Thymus (tissue), 14 donors: ENCODE measurements at places on chromosomes 6 and 20. TPM values are rescaled to one million over a fixed set of nuclear protein-coding genes. Genes with fewer than 3 reads are reported as not detected.

IL20RA gene
- total RNA-seq = 2.6 TPM

GRCh38 chr6:70282919-70283461, 19.9 kb downstream of the COL9A1 start:
- H3K27me3 ChIP-seq = peaks cover 11% of the 10 kb centered on the region
- no peak for DNase-seq
- H3K4me3 ChIP-seq = no peak overlapping the region
- no peak overlapping the region for H3K27ac ChIP-seq

GRCh38 chr20:51533291-51534172, 9.0 kb downstream of the NFATC2 start:
- no peak for DNase-seq
- H3K27ac ChIP-seq = no peak overlapping the region
- H3K36me3 ChIP-seq = no peaks in the 10 kb centered on the region
- no peaks in the 10 kb centered on the region for H3K4me1 ChIP-seq

GRCh38 chr6:106974336-106974998, at the start of gene CD24:
TSS of gene CD24 (minus strand) at chr6:106974729. CDS start at chr6:106974646, 83 bp downstream.
- no peak within 1 kb of the TSS for H3K27ac ChIP-seq
- DNase-seq = no peak
- peaks cover 46% of the 10 kb centered on the region for H3K27me3 ChIP-seq

DNA sequence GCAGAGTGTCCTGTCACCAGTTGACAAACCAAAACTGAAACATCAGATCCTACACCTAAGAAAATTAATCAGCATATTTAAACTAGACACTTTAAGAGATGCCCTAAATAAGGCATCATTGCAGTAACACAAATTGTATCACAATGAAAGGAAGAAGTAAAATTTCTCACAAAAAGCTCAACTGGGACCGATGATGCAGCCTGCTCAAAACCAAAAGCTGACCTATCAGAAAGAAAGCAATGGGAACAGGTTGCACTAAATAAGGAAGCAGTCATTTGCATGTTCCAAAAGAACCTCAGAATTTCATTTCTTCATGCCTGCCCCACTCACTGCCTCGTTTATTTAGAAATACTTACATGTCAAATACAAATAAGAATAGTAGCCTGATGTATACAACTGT, 12.1 kb downstream of the HIVEP2 start:
- H3K27ac ChIP-seq = no peak overlapping the region
- DNase-seq = no peak
- H3K36me3 ChIP-seq = no peaks in the 10 kb centered on the region
- H3K4me1 ChIP-seq = peaks cover 13% of the 10 kb centered on the region
- H3K4me3 ChIP-seq = no peak overlapping the region

SRSF12 gene
- 0.71 TPM for total RNA-seq

FERMT1 gene
- total RNA-seq = 3.7 TPM

GRCh38 chr20:15396026-15396425, 1058.6 kb upstream of the FLRT3 start:
- no peak for DNase-seq
- no peaks in the 10 kb centered on the region for H3K27me3 ChIP-seq
- H3K36me3 ChIP-seq = no peaks in the 10 kb centered on the region
- H3K27ac ChIP-seq = no peak overlapping the region
